ENCODE measurements at places on chromosomes 2 and 18. TPM values are rescaled to one million over a fixed set of nuclear protein-coding genes. Genes with fewer than 3 reads are reported as not detected.

DNA sequence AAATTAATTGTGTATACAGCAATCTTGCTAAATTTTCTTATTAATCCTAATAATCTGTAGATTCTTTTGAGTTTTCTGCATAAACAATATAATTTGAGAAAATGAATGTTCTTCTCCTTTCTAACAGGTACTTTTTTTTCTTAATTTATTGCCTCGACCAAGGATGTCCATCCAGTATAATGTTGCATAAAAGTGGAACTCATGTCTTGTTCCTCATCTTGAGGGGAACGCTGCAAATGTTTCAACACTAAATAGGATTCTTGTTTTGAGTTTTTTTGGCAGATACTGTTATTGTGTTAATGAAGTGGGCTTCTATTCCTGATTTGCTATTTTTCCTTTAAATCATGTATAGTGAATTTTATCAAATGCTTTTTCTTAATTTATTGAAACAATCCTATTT lies 244.4 kb upstream of the REV1 start:
- DNase-seq: no peak

DNA sequence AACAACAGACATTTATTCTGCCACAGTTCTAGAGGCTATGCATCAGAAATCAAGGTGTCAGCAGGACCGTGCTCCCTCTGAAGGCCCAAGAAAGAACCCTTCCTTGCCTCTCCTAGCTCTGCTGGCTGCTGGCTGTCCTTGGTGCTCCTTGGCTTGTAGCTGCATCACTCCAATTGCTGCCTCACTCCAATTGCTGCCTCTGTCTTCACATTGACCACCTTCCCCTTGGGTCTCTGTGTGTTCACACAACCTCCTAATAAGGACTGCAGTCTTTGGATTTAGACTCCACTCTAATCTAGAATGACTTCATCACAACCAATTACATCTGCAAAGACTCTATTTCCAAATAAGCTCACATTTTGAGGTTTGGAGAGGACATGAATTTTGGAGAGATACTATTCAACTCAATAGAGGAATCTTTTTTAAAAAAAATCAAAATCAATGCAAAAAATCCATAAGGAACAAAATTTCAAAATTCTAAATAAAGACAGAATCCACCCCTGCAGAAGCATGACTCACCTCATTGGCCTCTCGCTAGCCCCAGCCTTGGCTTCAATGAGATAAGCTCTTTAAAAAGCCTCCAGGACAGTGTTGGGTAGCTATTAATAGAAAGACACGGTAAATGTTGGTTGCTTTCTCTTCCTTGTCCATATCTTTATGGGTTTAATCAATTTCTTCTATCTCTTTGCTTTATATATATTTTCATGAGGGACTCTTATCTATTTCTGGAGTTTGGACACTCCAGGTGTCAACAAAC lies 267.6 kb upstream of the MGAT5 start:
- DNase-seq: no peak

GRCh38 chr18:69770238-69770637 lies 177.4 kb downstream of the CD226 start:
- no peak for DNase-seq

- DNase-seq: no peak
These were observed 56.8 kb upstream of the RASGRP3 start for GRCh38 chr2:33419581-33420200.

TRABD2A gene
- 0.59 TPM for total RNA-seq

MROH2A gene
- total RNA-seq: not detected

DNA sequence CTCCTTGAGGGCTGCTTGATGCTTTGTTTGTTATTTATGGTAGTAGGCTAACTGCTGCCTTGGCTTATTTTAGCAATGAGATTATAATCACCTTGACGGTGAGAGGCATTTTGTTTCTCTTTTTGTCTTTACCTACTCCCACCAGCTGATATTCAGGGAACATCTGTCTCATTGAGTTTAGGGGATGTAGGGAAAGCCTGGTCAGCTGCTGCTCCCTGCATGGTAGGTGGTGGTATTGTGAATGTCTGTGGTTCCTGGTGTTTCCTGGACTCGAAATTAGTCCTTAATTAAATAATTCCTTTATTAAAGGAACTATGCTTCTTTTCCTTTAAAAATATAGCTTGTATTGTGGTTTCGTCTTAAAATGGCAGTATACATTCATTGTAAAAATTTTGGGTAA lies 77.8 kb downstream of the ADAM23 start:
- DNase-seq: no peak

DNA sequence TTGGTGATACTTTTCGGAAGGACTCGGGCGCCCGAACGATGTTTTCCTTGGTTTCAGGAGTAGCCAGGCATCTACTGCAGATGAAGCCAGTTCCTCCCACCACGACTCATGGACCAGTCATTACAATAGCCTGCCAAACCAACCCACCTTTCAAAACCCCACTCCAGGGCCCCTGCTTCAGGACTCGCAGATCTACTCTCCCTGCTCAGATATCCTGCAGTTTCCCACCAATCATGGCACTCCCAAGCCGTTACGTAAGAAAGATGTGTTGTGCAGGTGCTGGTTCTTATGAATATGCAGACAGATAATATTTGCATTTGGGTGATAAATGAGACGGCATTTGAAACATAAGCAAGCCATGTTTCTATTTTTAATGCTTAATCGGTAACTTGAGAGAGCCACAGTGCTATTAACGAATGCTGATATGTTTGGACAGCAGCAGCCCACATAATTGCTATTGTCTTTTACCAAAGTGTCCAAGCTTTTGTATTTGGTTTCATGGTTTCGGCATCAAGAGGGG lies 3.5 kb upstream of the CYS1 start:
- no peak for DNase-seq

CRIM1 gene
- total RNA-seq: 790 TPM

GRCh38 chr18:74682991-74683297 lies 85.3 kb downstream of the ZNF407 start:
- DNase-seq: no peak

CYP27A1 gene
- 10.9 TPM for total RNA-seq

GRCh38 chr18:67864677-67865340 lies 348.3 kb upstream of the DSEL start:
- no peak for DNase-seq

- DNase-seq: peak; percentile 89
These were observed 121.2 kb downstream of the ZNF521 start for GRCh38 chr18:25230658-25231326.

DNA sequence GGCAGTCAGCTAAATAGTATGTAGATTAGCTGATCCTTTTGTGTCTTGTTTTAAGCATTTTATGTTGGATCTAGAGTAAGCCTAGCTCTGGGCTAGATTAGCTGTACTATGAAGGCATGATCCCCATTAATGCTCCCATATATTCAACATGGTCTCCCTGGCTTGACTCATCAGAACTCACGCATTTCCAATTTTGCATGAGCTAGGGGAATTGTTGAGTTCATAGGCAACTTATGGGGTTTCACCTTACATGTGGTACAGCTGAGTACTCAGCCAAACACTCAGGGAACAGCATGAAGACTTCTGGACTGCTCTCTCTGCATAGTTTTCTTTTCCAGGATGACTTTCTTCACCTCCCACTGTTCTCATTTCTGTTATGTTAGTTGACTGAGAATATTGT lies 248.2 kb downstream of the TMX3 start:
- DNase-seq: no peak

IL37 gene
- total RNA-seq: not detected

GRCh38 chr18:67520351-67520921 lies 3.9 kb upstream of the DSEL start:
- no peak for DNase-seq

STPG4 gene
- 0.11 TPM for total RNA-seq

DNA sequence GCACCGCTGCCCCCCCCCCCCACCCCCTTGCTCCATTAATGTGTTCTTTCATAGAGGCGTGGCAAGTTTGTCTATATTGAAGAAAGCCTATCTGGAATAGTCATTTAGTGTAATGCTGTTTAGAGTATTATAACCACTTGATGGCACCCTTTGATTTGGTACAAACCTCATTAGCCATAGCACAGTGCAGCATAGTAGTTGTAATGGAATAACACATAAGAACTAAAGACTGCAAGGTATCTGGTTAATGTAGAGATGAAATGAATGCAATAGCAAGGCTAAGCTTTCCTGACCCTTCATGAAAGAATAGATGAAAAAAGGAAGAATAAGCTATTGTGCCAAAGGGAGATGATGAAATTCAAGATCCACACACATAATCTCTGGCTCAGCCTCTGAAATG lies 81.9 kb downstream of the EHBP1 start:
- peak; percentile 19 for DNase-seq

GRCh38 chr2:200609028-200609614 lies 23.3 kb downstream of the AOX1 start:
- DNase-seq: no peak

TRPM8 gene
- total RNA-seq: not detected

DNA sequence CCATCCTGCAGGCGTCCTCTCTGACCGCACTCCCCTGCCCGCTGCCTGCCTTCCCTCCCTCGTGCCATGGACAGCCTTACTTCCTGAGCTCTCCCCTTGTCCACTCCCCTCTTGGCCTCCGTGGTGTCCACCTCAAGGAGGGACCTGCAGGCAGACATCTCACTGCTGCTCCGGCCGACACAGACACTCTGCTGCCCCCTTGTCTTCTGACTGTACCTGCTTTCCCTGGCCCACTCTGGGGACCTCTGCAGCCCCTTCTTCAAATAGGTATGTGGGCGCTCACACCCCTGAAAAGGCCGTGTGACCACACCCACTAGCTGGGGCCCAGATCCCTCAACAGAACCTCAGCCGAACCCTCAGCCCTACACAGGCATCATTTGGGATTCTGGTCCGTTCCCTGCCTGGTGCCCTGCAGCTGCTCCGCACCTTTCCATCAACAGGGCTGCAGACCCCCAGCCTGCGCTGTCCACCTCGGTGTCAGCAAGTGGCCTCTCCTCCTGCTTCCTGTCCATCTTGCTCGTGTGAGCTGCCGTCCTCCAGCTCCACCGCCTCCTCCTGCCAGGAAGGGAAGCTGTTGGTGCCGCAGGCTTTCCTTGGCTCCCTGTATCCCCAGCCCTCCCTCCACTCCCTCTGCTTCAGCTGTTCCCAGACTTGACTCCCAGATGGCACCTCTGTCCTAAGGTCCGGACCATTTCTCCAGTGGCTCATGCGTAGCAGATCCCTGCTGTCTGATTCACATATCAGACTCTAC lies 94.1 kb downstream of the KLHL29 start:
- DNase-seq: no peak

SMCHD1 gene
- total RNA-seq: 58.1 TPM

- no peak for DNase-seq
These were observed 3.8 kb upstream of the GATA6 start for GRCh38 chr18:22165603-22166068.

DNA sequence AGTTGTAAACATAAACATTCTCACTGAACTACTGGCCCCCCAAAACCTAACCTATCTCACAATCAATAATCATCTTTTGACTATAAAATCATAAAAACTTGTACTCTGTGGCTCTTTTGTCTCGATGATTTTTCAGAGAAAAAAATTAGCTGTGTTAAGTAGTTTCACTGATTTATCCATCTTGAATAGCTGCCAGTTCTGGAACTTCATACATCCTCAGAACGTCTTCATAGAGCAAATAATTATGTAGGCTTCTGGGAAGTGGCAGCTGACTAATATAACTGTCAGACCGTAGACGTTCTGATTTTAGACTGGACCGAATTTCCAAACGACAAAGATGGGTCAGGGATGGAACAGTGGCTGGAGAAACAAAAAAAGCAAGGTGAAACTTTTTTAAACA lies 97.3 kb upstream of the CHAC2 start:
- no peak for DNase-seq

GRCh38 chr2:112750560-112750843 lies 13.9 kb downstream of the CKAP2L start:
- DNase-seq: no peak

KCNK3 gene
- total RNA-seq: not detected

SH3RF3 gene
- 7.4 TPM for total RNA-seq

DNA sequence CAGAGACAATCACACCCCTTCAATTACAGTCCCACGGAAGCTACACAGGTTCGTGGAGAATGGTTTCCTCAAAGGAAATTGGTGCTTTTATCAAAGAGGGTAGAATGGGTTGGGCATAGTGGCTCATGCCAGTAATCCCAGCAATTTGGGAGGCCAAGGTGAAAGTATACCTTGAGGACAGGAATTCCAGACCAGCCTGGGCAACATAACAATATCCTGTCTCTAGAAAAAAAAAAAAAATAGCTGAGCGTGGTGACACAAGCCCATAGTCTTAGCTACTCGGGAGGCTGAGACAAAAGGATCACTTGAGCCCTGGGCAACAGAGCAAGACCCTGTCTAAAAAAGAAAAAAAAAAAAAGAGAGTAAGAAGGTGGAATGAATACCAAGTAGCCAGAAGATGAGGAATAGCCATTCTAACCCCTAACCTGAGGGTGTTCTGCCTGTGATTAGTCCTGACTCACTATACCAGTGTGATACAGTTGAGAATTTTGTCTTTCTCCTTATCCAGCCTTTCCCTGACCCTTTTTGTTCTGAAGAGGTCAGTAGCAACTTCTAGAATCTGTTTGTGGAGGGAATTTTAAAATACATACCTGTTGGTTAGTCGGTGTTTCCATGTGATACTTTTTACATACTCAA lies 283.2 kb downstream of the MREG start:
- no peak for DNase-seq

DNA sequence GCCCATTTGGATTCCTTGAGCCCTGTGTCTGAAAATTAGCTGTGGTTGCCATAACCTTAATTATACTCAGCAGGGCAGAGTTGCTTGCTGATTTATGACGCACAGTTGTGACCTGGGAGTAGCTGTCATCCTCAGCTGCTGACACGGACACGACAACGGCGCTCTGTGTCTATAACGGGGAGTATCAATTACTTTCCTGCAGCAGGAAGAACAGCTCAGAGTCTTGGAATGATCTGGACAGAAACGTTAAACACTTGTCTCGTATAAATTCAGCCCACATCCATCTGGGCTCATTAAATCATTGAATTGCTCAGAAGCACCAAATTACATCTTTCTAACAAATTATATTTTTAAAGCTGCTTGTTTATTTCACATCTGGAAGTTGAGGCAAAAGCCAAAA lies 116.3 kb downstream of the SEPTIN10 start:
- no peak for DNase-seq

GRCh38 chr2:127293386-127293747 lies 577 bp downstream of the ERCC3 start:
- DNase-seq: no peak

- no peak for DNase-seq
These were observed 303.6 kb downstream of the CELF4 start for GRCh38 chr18:37261988-37262387.

CNGA3 gene
- not detected for total RNA-seq

PPP1R1C gene
- not detected for total RNA-seq

SERPINB3 gene
- total RNA-seq: not detected

DNA sequence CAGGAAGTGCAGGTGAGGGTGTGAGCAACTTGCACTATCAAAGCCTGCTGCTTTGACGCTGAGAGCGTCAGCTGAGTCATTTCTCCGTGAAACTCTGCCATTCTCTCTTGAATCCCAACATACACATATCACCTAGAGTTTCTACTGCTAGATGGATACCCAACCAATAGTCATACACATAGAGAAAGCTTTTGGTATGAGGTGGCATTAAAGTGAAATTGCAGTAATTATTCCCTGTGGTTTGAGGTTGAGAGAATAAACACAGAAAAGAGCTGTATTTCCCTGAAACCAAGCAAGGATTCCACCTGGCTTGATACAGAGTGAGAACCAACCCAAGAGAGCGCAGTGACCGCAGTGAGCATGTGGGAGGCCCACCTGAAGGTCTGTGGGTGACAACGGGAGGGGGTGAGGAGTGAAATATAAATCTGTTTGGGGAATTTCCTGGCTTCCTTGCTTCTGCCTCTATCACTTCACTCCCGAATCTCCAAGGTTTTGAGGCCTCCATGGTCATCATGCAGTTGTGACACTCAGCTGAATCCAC lies 28.8 kb upstream of the TMEM18 start:
- DNase-seq: no peak

GRCh38 chr2:135151615-135152014 lies 99.5 kb downstream of the RAB3GAP1 start:
- no peak for DNase-seq

Data from pulmonary artery endothelial cell (primary cell).